ENCODE measurements at places on chromosomes 11 and 22.

DNA sequence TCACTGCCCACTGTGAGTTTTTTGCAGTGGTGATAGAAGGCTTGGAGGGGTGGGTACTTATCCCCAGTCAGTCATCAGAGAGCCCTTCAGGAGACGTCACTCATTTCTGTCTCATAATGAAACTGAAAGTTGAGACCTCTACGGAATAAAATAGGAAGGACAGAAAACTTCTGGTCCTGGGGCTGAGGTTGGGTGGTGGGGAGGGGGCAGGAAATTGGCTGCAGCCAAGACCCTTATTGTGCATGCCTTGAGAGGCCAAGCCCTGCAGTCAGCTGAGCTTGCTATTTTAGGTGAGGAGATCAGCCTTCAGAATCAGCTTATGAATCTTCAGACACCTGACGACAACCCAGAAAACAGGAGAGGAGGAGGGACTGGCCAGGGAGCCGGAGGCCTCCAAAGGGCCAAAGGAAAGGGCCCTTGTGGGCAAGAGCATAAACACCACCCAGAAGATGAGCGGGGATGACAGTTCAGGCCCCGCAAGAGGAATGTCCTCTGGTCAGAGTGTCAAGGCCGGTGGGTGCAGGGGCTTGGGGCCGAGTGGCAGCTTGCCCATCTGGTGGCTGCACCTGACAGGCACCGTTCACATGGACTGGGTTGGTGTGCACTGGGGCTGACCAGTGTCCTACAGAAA, 17.9 kb upstream of the ADA2 start:
- no peak for DNase-seq

- DNase-seq: peak; percentile 90
Measured at GRCh38 chr11:844693-845644, 2.3 kb downstream of the TSPAN4 start.

DNA sequence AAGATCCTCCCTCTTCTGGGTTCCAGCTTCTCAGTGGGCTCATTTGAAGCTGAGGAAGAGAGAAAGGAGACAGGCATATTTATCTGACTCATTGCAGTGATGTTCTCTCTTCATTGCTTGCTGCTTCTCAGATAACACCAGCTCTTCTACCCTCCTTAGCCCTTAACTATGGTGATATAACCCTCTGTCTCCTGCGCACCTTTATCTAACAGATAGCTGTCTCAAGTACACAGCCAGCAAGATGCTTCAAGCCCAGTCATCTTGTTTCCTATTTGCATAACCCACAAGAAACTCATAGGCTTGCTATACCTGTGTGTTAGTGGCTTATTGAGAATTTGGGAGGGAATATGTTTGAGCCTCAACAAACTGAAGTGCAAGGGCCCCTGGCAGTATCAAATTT, 12.6 kb downstream of the PRSS23 start:
- DNase-seq: no peak

DNA sequence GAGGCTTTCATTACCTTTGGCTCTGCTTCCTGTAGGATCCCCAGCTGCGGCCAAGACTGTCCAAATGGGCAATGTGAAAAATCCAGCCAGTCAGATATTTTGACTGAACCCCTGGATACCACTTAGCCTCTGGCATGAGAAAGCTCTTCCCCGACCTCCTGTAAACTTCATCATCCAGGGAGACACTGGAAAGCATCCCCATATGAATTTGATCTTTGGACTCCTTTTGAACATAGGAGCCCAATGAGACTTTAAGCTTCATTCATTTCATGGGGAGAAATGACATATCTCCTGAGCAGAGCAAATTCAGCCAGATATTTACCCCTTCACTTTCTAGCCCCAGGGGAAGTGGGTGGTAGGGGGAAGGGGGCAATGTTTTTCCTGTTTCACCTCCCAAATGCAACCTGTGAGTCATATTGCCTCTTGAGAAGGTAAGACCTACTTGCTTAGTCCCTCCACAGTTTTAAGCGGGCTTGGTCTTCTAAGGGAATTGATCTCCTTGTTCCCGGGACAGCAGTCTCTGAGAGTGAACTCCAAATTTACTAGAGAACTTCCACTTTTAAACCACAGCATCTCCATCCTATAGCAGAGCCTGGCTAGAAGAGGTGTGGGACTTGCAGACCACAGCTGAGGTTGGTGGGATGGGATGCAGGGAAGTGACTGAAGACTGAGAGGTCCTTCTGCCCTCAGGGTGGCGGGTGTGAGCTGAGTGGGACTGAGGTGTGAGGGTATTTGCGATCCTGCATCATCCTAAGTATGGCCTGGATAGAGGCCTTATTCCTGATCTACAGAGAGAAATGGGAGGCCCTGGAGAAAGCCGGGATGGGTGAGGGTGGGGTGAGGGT, 20.3 kb upstream of the POU2AF1 start:
- DNase-seq: no peak

DNA sequence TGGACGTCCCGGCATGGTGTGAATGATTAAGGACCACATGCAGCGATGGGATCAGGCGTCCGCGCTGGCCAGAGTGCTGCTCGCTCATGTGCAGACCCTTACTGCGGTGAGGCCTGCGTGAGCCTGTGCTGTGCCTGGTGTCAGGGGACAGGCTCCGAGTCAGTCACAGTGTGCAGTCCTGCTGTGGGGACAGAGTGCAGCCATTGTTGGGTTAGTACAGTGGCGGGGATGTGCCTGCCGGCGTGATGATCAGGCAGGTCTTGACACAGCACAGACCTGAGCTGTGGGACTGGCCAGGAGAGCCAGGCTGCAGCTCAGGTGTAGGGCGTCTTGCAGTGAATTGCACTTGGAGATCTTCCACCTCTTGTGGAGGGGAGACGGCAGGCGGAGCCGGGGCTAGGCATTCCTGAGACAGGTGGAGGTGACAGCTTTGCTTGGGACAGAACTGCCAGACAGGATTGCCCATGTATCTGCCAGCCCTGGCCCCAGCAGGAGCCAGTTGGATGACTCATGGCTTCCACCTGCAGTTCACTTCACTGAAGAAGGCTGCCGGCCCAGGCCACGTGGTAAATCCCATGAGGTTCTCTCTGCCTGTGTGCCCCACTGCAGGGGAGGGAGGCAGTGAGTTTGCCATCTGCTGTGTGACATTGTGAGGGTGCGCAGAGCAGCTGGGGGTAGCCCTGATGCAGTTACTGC, 17.3 kb downstream of the TRMU start:
- DNase-seq: no peak

- no peak for DNase-seq
Measured at GRCh38 chr11:18710545-18710944, 12.0 kb downstream of the TMEM86A start.

- no peak for DNase-seq
Measured at GRCh38 chr11:104819107-104819506, 79.2 kb downstream of the CASP12 start.

DNA sequence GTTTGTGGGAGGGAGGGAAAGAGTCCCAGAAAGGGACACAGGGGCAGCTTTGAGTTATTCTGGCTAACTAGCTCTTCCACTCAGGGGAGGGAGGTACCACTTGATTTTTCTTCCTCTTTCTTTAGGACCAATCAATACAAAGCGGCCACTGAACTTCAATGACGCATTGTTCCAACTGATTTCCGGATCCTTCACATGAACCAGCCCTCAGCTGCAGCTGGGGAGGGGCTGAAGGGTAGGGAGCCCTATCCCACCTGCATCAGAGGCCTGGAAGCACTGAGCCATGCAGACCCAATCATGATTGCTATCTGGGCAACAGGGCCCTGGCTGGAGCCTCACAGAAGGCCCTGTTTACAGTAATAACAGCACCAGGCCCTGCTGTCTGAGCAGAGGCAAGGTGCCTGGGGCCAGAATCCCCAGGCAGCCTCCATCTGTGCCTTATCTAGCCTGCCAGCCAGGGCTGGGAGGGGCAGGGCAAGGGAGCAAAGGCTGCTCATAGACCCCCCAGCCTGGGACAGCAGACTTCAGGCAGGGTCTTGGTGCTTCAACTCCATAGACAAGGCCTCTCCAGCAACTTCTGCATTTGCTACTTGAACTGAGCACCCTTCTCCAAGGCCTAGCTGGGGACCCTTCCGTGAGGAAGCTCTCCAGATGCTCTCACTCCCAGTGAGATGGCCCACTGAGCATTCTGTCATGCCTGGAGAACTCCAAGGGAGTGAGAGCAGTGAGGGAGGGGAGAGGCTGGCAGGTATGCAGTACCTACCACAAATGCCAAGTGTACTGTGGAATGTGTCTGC, 22.5 kb downstream of the CLPB start:
- DNase-seq: no peak

- no peak for DNase-seq
Measured at GRCh38 chr11:46216019-46216764, 61.3 kb upstream of the CREB3L1 start.

GRCh38 chr22:45065726-45066125, 55.9 kb upstream of the PHF21B start:
- DNase-seq: no peak

DNA sequence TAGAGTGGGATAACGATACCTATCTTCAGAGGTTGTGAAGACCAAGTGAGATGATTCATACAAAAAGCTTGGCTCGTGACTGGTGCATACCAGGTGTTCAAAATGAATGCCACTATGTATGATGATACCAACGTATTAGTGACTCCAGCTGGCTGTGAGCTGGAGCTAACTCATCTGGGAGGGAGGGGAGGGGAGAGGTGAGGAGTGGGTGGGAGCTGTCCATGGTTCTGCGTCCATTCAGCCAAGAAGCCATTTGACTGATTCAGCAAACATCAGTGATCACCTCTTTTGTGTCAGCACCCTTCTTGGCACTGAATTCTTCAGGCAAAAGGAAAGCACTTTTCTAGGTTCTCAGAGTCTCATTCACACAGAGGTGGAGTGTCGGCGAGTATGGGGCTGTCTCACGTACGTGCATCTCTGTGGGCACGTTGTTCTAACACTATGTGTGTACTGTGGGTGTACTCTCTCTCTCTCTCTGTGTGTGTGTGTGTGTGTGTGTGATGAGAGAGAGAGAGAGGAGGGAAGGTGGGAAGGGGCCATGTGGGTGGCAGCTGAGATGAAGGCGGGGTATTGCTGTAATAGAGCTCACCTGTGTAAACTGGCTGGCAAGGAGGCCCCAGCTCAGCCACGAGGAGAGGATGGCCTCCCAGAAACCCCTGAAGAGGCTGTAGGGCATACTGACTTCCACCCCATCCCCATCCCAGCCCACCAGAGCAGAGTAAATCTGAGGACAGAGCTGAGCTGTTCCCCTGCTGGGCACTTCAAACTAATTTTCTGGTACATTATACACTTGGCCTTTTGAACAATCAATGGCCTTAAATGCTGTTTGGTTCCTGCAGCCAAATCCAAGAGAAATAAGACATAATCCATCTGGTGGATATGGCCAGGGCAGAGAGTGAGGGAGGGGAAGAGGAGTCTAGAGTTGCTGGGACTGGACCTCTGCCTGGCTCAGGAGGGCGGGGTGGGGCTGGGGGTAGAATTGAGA, 96.1 kb upstream of the THY1 start:
- no peak for DNase-seq

DNA sequence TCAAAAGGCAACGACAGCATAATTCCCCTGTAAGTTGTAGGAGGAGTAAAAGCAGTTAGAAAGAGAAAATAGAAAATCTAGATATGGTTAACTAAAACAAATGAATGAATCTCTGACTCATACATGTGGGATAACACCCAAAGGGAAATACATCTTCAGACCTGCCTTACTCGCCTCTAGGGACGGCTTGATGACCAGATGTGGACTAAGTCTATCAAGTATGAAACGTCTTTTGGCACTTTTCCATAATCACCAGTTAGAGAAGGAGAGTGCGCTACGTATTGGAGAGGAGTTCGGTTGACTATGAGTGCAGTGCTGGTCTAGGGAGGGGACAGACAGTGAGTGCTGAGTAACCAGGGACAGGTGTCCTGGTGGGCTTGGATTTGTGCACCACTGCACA, 459.9 kb downstream of the OPCML start:
- DNase-seq: no peak

GRCh38 chr11:65434667-65435410, 12.2 kb downstream of the NEAT1 start:
- no peak for DNase-seq

- no peak for DNase-seq
Measured at GRCh38 chr11:17633987-17634775, 85.2 kb upstream of the MYOD1 start.

DNA sequence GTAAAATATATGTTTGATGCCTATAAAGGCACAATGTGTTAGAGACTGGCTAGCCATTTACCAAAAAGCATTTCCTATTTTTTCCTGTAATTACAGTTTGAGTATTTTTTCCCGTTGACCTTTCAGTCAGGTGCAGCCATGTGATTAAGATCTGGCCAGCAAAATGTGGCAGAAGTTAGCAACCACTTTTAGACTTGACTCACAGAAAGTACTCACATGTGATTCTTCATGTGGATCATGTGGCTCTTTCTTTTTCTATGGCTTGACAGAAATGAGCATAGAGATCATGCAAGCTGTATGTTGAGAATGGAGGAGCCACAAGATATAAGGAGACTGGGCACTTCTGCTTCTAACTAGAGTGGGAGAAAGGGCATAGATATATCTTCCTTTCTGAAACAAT, 27.3 kb upstream of the RAB38 start:
- no peak for DNase-seq

- no peak for DNase-seq
Measured at GRCh38 chr11:88066090-88066489, 109.2 kb downstream of the RAB38 start.

GRCh38 chr11:63919267-63920125, 2.5 kb upstream of the RCOR2 start:
- peak; percentile 96 for DNase-seq

GRCh38 chr11:76841923-76842452, 18.7 kb upstream of the ACER3 start:
- DNase-seq: no peak

GRCh38 chr11:79066456-79067351, 374.1 kb downstream of the TENM4 start:
- no peak for DNase-seq

DNA sequence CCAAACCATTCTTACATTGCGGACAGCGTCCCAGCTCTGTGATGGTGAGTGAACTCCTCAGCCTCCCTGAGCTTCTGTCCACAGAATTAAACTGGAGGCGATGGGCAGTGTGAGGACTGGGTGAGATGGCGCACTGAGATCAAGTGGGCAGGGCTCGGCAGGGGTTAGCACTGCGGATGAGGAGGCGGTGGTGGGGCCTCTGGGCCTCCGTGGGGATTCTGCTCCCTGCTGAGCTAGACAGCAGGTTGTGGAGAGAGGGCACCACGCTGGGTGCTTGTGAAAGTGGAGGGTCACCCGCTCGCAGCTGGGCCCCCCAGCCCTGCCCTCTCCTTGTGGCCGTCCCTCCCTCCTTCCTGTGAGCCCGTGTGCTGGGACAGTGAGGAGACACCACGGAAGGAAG, 25.6 kb upstream of the PARVG start:
- DNase-seq: no peak

GRCh38 chr11:3222003-3222855, 3.6 kb upstream of the MRGPRG start:
- DNase-seq: no peak
